ENCODE measurements at places on chromosomes 6 and 20.

DNA sequence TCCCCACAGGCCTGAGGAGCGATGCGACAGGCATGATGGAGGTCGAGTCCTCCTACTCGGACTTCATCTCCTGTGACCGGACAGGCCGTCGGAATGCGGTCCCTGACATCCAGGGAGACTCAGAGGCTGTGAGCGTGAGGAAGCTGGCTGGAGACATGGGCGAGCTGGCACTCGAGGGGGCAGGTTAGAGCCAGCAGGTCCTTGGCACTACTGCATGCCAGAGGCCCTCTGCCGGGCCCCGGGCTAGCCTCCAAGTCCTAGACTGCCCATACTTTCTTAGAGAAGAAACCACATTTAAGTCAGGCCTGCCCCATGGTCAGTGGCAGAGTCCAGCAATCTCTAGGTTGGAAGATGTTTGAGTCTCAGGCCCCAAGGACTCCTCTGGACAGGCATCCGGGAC is 32.1 kb downstream of the PKIG start:
- no peak for DNase-seq

GRCh38 chr6:42428326-42429041 is 23.2 kb downstream of the TRERF1 start:
- no peak for DNase-seq

- no peak for DNase-seq
These were observed 85.7 kb upstream of the CDH4 start for GRCh38 chr20:61166324-61166723.

DNA sequence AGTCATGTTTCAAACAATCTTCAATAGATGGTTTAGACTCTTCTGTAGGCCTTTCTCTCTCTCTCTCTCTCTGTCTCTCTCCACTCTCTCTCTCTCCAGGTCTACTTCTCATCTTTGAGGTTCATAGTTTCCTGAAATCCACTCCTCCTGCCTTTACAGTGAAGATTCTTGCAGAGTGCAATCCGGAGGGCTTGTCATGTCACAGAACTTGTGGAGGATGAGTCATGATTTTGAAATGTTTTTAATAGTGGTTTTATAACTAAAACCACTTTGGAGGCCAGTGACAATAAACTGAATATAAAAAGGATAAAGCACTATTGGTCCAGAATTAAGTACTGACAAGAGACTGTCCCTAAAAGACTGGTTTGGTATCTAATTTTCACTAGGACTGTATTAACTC is 156.3 kb downstream of the KIF6 start:
- DNase-seq = no peak

GRCh38 chr6:150615967-150616366 is 16.3 kb downstream of the PLEKHG1 start:
- DNase-seq = no peak

DNA sequence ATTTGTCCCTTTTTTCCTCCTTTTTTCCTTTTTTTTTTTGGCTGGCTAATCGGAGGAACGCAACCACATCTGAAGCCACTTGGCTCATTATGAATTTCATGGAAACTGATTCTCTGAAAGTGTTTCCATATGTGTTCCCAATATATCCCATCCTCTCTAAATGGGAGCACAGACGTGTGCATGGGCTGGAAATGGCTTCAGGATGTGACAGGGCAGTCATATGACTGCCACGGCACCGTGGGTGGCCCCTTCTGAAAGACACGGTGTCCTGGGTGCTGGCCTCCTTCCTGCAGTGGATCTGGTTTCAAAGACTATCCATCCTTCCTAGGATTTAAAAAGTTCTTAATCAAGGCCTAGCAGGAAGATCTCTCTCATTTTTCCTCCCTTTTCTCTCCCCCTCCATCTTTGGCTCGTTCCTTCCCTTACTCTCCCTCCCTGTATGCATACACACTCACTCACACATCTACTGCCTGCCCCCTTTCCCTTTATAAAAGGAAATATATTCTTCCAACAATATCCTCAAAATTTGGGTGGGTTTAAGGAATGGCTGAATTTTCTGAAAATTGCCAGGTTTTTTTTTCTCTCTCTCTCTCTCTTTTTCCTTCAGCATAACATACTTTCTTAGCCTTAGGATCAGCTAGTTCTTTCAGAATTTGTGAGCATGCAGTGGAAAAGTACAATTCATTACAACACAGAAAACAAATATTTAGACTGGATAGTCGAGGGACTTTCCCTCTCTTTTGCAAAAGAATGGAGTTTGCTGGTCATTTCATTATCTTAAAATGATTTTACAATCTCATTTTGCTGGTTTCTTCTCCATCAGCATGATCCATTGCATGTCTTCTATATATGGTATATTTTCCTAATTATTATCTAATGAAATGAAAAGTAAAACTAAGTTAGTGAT is 161.2 kb upstream of the SUPT3H start:
- no peak for DNase-seq

DNA sequence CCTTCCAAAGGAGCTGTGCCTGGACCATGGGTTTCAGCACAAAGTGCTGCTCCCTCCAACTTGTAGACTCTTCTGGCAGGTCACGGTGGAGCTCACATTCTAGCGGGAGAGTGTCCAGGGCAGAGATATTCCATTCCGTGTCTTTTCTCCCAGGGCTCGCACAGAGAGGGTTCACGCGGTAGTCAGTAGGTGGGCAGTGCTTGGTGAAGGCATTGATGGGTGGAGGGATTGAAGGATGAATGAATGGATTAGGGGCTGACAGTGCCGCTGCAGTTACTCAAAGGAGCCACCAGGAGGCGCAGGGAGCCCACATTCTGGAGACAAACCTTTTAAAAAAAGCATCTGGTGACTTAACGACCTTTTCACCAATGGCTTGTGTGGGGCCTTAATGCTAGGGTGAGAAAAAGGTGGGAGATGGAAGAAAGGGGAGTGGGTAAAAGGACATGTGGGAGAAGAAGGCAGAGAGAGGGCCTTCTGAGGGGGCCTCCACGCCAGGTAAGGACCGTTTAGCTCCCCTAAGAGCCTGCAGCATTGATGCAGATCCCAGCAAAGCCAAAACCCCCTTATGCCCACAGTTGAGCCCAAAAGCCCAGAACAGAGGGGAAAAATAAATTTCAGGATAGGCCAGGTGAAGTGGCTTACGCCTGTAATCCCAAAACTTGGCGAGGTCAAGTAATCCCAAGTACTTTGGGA is 17.5 kb upstream of the FAM110A start:
- peak; percentile 77 for DNase-seq

DNA sequence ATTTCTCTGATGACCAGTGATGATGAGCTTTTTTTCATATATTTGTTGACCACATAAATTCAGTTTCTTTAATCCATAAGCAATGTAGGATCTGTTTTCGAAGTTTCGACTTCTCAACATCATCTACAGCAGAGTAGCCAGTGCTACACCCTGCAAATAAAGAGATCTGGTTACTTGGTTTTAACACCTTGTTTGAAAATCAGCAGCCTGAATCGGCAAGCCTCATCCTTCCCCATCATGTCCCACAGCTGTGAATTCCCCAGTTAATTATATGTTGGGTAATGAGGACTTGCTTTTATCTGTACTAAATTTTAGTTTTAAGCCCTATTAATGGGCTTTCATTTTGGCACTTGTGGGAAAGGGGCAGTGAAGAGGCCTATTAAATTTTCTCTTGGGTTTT is 80.6 kb downstream of the BMP2 start:
- no peak for DNase-seq

GRCh38 chr6:169289619-169290339 is 36.1 kb upstream of the THBS2 start:
- no peak for DNase-seq

GRCh38 chr6:167420858-167421766 is 96.2 kb downstream of the TTLL2 start:
- no peak for DNase-seq

Data from KBM-7 (cell line).